NCI-H524 (cell line): ENCODE measurements at places on chromosomes 7 and 10.
A peak's percentile ranks its signal among the peaks of the same experiment; 100 is the strongest.

DNA sequence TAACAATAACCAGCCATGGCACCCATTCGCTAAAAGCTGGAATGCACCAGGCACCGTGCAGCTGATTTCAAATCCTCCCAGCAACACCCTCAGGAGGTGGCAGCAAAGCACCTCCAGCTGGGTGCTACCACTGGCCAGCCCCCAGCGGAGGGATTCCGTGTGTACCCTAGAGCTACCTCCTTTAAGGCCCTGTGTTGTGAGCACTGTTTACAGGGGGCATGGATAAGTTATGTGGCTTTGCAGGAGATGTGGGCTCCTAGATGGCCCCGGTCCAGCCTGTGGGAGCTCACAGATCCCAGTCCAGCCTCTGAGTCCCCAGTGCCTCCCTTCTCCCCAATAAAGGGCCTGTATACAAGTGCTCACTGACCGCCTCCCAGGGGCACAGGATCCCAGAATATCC, 27.1 kb downstream of the TNRC18 start:
- DNase-seq, result no peak

DNA sequence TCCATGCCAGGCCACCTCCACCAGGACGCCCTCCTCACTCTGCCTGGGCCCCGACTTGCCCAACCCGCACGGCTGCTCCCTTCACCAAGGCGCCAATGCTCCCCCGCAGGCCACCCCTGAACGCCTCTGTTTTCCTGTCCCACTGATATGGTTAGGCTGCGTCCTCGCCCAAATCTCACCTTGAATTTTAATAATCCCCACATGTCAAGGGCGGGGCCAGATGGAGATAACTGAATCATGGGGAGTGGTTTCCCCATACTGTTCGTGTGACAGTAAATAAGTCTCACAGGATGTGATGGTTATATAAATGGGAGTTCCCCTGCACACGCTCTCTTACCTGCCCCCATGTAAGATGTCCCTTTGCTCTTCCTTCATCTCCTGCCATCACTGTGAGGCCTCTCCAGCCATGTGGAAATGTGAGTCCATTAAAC, 29.8 kb downstream of the RSU1 start:
- DNase-seq, result no peak

- no peak for DNase-seq
Measured at GRCh38 chr7:146565872-146566271, 449.3 kb downstream of the CNTNAP2 start.

- DNase-seq, result no peak
Measured at GRCh38 chr10:129105266-129105665, 361.8 kb upstream of the MGMT start.

DNA sequence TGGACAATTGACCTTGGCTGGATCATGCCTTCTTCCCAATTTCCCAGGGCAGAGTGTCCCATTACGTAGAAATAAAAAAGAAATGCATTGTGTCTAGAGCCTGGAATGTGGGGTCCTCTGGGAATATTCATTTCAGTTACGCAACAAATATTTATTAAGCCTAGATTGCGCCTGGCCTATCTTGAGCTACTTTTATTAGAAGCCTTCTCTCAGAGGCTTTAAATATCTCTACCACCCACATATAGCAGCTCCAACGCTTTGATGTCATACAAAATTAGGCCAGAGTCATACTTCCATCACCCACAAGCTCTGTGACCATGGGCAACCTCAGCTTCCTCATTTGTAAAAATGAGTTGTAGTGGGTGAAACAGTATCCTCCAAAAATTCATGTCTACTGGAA, 24.9 kb upstream of the CARD11 start:
- DNase-seq, result no peak

DNA sequence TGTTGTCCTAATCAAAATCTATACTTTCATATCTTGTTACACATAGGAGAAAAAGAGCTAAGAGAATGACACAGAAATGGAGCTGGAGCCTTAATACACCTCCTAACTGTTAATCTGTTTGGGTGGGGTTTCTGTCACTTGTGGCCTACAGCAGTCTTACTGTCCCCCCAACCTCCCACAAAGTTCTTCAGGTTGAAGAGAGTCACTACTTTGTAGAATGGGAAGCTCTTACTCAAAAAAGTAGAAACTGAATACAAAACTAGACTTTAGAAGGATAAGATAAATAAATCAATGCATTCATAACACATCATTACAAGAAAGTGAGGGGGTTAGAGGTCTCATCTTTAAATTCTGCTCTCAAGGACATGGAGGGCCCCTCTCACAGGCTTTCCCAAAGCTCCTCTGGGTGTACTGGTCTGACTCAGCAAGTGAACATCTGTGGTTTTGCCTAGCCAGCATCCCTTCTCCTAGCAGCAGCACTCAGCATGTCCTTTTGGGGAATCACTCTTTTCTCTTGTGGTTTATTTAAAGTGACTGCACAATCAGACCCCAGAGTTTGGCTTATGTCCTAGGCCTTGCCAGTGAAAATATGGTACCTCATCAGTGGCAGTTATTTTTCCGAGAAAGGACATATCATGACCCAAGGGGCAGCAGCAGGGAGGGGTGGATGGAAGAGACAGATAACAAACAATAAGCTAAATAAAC, 2.0 kb upstream of the BLVRA start:
- no peak for DNase-seq

DNA sequence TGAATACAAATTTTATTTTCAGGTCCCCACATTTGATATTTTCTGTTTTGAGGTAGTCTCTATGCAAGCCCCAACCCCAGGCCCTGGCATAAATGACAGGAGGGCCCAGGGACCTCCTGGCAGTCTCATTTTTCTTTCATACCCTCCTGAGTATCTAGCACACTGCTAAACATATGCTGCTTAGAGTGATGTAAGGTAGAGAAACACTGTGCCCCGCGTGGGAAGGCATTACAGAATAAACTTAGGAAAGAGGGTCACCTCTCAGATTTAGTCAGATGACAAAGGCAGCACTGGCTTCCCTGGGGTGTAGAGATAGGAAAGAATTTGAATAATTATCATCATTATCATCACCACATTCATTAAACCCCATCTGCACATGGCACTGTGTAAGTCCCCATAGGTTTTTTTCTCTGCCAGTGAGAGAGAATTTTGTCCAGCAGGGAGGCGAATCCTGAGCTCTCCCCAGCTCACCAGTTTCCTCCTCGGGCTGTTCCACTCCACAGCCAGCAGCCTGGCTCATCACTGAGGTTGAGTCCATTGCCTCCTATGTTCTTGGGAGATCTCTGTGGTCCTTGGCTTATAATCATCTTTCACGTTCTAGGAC, 507.3 kb upstream of the GALNT17 start:
- DNase-seq, result no peak

DNA sequence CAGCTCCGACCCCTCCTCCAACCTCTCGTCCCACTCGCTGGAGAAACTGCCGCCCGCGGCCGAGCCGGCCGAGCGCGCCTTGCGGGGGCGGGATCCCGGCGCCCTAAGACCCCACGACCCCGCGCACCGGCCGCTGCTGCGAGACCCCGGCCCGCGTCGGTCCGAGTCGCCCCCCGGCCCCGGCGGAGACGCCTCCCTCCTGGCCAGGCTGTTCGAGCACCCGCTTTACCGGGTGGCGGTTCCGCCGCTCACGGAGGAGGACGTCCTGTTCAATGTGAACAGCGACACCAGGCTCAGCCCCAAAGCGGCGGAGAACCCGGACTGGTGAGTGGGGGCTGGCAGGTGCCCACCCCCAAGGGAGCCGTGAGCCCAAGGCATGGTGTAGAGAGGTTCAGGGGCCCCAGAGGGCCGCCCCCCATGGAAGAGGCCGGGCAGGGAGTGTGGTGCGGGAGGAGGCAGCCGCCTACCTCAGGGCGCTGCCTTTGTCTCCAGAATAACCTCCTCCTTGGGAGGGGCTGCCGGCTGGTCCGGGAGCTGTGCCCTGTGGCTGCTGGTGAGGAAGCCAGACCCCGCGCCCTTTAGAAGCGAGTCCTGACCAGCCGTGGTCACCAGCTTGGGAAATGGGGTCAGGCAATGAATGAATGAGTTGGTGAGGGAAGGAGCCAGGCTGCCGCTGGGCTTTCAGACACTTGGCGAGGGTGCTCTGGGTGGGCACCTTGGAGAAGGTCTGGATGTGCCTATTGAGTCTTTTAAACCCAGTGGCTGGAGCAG, 1.3 kb downstream of the FAM20C start:
- DNase-seq, result peak; percentile 31

GRCh38 chr7:43590862-43591557, 8.1 kb downstream of the STK17A start:
- no peak for DNase-seq

DNA sequence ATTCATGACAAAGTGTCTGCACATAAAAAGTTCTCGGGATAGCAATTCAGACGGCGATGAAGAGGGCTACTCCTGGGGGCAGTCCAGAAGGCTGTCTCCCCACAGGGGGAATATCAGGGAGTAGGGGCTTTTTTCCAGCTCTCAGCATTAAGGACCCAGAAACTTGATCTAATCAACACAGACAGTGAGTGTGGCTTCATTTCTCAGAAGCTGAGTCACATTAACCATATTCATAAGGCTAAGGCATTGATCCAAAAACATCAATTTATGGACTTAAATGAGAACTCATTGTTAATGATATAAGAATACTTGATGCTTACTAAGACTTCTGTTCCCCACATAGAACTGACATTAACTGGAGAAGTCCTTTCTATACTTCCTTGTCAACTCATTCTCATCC, 87.5 kb upstream of the AOAH start:
- no peak for DNase-seq

DNA sequence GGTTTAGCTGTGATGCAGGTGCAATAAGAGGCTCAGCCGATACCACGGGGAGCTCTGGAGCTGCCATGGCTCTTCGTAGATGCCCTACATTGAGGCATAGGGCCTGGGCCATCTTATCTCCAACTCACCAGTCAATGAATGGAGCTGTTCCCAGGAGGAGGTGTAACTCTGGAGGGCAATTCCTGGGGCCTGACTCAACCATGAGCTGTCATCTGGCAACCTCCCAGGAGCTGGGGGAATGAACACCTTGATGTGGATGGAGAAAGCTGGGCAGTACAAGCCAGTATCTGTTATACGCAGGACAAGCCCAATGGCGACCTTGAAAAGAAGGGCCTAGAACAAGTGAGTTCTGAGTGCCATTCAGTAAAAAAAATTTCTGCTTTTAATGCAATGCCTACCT, 224.0 kb upstream of the PLXDC2 start:
- no peak for DNase-seq

DNA sequence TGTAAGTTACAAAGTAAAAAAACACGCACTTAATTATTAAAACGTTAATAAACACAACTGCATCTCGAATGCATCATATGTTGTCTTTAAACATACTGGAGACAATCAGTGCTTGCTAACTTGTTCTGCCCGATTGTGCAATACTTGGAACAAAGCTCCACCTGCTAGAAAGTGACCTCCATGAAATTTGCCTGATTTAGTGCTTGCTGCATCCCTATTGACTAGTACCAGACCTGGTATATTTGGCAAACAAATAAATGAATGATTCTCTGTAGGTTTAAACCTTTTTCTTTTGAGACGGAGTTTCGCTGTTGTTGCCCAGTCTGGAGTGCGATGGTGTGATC, 6.2 kb downstream of the BZW2 start:
- no peak for DNase-seq

GRCh38 chr7:71482284-71482683, 350.3 kb downstream of the GALNT17 start:
- DNase-seq, result no peak

DNA sequence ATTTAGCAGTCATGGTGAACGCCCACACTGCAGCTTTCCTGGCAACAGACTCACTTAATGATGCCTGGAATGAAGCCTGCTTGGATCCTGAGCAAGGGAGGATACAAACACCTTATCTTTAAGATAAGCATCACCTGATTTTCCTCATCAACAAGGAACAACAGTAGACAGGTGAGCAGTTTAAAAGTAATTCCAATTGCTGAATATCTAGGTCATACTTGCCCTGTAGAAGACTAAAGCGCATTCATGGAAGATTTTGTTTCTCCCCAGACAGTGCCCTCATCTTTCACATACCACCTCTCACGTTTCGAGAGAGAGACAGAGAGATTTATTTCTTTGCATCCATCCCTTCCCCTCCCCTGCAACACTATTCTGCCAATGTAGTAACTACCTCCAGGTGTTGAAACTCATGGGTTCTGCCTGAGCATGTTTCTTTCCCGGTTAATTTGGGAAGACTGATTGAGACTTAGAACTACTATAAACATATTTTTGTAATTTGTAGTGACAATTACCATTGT, 660.7 kb downstream of the PARD3 start:
- no peak for DNase-seq

- DNase-seq, result no peak
Measured at GRCh38 chr7:50415844-50416364, 34.2 kb downstream of the FIGNL1 start.

DNA sequence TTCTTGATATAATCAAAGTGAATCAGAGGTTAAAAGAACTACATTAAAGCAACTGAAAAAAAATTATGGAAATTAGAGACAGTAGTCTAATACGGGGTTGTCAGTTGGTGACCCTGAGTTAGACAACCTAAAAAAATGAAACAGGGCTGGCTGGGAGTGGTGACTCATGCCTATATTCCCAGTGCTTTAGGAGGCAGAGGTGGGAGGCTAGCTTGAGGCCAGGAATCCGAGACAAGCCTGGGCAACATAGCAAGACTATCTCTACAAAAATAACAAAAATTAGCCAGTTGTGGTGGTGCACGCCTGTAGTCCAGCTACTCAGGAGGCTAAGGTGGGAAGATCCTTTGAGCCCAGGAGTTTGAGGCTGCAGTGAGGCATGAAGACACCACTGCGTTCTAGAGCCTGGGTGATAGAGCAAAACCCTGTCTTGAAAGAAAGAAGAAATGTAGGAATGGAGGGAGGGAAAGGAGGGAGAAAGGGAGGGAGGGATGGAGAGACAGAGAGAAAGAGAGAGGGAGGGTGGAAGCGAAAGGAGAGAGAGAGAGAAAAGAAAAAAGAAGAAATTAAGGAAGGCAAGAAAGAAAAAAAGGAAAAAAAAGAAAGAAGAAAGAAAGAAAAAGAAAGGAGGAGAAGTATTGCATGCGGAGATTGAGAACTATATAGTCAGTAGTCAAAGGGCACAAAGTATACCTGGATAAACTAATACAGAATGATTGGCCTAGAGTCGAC, 166.1 kb downstream of the TPST1 start:
- no peak for DNase-seq

DNA sequence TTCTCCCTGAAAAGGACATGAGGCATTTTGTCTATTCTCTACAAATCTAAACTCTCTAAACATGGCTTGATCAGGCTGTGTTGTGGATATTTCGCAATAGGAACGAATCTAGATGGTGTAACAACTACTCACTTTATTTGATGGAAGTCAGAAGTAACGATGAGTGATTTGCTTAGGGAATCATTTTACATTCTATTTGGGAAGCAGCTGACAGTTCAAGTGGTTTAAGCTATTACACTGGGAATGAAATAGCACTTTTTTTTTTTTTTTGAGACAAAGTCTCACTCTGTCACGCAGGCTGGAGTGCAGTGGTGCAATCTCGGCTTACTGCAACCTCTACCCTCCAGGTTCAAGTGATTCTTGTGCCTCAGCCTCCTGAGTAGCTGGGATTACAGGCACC, 44.1 kb downstream of the NPY start:
- no peak for DNase-seq
